ENCODE measurements at places on chromosomes 13 and 19. TPM values are rescaled to one million over a fixed set of nuclear protein-coding genes. Genes with fewer than 3 reads are reported as not detected.

DNA sequence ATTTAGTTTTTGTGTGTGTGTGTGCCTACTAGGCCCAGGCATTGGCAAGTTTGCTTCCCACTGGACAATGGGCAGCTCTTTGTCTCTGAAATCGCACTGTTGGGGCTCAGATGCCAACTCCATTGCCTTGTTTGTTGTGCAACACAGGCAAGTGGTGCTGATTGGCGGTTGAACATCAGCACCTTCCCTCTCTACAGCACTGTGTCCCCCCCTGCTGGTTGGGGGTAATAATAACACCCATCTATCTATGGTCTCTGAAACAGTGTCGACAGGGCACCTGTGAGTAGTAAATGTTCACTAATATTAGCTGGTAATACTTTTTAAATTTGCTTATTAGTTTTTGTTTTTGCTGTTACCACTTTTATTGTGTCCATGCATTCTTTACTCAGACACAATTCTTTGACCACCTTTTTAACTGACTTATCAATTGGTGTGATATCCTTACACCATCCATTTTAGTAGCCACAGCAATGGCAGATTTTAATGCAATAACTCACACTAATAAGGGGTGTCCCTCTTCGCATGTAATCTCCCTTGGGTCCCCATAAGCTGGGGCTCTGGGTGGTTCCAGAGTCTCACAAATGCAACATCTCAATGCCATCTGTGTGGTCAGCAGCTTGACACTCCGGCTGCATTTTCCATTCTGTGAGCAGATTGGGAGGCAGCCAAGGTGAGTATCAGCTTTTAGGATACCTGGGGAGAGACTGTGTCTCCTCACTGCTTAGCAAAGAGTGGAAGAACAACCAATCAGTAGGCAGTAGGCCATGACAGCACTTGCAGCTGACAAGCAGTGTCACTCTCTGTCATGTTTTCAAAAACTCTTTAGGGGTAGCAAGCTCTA is 47.7 kb upstream of the UQCRFS1 start:
- no peak for ATAC-seq

GRCh38 chr13:24153979-24154701 is 6.4 kb upstream of the SPATA13 start:
- no peak for ATAC-seq

DNA sequence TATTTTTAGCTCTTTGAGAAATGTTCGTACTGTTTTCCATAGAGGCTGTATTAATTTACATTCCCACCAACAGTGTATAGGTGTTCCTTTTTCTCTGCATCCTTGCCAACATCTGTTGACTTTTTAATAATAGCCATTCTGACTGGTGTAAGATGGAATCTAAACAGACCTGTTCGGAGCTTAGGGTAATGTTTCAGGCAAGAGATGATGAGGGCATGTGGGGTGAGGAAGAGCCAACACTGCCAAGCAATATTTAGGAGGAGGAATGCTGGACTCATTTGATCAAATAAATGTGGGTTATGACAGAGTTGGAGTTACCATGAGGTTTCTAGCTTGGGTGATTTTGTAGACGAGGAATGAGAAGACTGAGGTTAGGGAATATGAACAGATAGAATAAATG is 382.9 kb downstream of the KLF12 start:
- ATAC-seq: no peak

DNA sequence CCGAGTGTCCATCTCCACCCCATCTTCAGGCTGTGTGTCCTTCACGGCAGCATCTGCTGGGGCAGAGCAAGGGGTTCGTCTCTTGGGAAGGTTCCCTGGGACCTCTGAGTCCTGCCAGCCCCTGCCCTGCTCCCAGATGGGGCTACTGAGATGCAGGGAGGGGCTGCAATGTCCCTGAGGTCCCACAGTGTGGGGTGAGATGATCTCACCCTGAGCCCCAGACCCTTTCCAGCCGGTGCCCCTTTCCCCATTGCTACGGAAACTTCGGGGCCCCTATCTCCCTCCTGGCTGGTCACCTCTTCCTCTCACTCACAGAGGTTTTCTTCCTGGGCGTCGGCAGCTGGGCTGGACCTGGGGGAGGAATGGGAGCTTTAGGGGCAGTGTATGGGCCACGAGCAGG is 5.0 kb downstream of the LILRB2 start:
- ATAC-seq: no peak

- no peak for ATAC-seq
Observed at GRCh38 chr13:111575276-111575675, 254.8 kb downstream of the TEX29 start.

GRCh38 chr13:75299913-75300862 is 181.8 kb downstream of the TBC1D4 start:
- no peak for ATAC-seq

- no peak for ATAC-seq
Observed at GRCh38 chr19:37988758-37989635, 82.0 kb downstream of the SIPA1L3 start.

- ATAC-seq: no peak
Observed at GRCh38 chr13:32035716-32036115, 4.1 kb downstream of the FRY start.

- no peak for ATAC-seq
Observed at GRCh38 chr19:539429-540030, 4.3 kb upstream of the GZMM start.

- no peak for ATAC-seq
Observed at GRCh38 chr13:100387416-100387815, 201.2 kb downstream of the GGACT start.

DNA sequence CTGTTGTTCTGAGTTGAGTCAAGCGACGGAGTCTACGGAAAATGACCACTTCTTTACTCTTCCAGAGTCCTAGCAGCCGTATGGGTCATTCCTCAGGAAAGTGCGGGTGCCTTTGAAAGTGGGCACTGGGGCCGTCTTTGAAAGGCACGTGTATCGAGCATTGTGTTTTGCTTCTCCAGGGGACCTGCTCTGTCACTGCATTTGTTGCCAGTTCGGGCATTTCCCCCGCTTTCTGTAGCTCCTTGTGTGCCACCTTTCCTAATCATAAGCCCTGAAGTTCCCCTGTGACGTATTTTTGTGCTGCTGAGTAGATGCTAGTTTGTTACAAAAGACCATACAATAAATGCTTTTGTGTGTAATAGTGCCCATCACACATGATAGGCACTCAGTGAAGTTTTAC is 24.4 kb downstream of the SPATA13 start:
- ATAC-seq: no peak

DNA sequence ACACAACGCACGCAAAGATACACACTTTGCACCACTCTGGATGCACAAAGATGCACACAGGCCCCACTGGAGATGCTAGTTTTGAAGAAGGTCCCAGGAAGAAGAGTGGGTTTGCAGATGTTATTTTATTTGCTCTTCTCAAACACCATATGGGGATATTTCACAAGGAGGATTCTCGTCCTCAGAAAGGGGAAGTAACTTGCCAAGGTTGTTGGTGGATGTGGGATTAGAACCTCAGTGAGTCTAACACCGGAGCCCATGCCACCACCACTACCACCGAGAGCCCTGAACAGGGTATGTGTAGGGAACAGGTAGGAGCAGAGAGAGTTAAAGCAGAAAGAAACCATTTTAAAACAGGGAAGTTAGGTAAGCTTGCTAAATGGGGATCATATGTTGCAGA is 9.6 kb upstream of the CEACAM6 start:
- no peak for ATAC-seq

DNA sequence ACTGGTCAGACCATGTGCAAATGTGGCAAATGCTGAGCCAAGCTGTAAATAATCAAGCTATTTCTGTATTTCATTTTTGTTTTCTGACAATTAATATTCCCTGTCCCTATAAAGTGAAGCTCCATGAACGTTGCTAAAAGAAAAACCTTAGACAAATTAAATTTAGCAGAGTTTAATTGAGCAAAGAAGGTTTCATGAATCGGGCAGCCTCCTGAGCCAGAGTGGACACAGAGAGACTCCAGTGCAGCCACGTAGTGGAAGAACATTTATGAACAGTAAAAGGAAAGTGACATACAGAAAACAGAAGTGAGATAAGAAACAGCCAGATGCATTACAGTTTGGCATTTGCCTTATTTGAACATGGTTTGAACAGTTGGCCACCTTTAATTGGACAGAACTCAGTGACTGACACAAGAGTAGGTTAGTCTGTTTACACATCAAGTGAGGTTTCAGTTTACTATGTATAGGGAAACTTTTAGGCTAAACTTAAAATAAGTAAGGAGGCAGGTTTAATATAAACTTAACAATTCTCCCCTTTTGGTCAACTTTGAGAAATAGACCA is 69.7 kb downstream of the UFM1 start:
- no peak for ATAC-seq

- ATAC-seq: peak; percentile 9
Observed at GRCh38 chr19:55640043-55640576, 692 bp upstream of the ZNF580 start.

The EMP3 gene
- total RNA-seq: 9.5 TPM

The CACTIN gene
- total RNA-seq: 23.0 TPM

The THSD8 gene
- not detected for total RNA-seq

The FFAR1 gene
- total RNA-seq: 0.16 TPM

The FRY gene
- 7.0 TPM for total RNA-seq

Data from motor neuron (in vitro differentiated cells).